Fibroblast of gingiva (primary cell): ENCODE measurements at places on chromosomes 1 and 21.

DNA sequence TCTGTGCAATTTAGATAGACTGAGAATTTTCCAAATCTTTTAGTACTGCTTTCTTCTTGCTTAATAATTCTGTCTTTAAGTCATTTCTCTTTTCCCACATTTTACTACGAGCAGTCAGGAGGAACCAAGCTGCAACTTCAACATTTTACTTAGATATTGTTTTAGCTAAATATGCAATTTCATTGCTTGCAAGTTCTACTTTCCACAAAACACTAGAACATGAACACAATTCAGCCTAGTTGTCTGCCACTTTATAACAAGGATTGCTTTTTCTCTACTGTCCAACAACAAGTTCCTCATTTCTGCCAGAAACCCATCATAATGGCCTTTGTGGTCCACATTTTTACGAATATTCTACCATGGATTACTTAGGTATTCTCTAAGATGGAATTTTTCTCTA lies 36.6 kb downstream of the SORT1 start:
- DNase-seq, result no peak

GRCh38 chr1:193538003-193538354 lies 351.6 kb upstream of the B3GALT2 start:
- DNase-seq, result no peak

- no peak for DNase-seq
Observed at GRCh38 chr1:161420763-161421455, 53.2 kb upstream of the CFAP126 start.

DNA sequence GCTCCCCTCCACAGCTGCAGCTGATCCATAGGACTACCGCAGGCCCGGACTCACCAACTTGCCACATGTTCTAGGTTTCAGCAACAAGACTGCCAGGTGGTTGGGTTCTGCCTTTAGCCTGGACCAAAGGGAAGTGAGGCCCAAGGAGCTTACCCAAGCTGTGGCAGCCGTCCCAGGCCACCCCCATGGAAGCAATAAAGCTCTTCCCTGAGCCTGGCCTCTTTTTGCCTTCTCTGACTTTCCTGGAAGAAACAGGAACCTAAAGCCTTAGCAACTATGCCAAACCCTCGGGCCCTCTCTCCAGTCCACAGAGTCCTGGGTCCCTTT lies 2.7 kb upstream of the ARTN start:
- DNase-seq, result no peak

DNA sequence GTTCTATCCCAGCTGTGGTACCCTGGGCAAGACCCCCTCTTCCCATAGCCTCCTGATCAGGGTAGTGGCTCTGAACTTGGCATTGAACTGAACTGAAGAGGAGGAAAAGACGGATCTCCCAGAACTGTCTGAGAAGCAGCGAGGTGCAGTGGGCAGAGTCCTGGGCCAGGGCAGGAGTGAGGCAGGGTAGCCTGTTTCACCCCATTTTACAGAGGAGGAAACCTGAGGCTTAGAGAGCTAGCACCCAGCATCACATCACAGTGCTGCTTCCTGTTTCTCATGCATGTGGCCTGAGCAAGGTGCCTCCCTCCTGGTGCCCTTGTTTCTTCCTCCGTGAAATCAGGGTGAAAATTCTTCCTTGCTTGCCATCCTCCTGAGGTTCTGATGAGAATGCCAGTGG lies 17.1 kb downstream of the ZNF362 start:
- no peak for DNase-seq

DNA sequence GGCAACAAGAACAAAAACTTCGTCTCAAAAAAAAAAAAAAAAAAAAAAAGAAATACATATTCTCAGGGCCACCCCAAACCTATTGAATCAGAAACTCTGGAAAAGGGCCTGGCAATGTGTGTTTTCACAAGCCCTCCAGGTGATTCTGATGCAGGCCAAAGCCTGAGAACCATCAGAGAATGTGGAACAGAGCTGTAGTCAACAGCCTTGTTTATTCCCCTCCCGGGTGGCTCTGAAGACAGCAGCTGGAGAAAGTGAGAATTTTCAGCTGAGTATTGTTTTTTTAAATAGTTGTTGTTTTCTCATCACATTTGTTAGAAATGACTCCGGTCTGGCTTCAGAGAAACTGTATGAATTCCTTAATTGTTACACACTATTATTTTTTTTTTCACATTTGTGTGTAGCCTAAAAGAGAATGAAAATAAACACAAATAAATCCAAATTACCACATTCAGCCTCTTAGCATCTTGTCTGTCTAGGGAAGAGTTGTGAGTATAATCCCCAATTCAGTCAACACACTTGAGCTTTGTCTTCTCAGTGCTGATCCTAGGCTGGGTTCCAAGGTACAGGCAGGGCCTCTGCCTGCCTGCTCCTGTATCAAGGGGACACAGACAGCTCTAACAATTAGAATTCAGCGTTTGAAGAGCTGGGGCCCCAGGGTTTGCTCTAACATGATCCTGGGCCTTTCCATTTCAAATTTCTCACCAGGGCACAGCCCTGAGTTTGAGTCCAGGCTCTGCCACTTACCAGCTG lies 6.6 kb upstream of the AZIN2 start:
- no peak for DNase-seq

GRCh38 chr1:244576259-244576892 lies 76.5 kb upstream of the DESI2 start:
- DNase-seq, result no peak
